Parietal lobe (tissue), 2 donors: ENCODE measurements at places on chromosomes 6 and 20. TPM values are rescaled to one million over a fixed set of nuclear protein-coding genes. Genes with fewer than 3 reads are reported as not detected.

Gene DDX43
- 0.31 TPM for total RNA-seq

Gene CCN5
- not detected for total RNA-seq

Gene RAMACL
- total RNA-seq = 11.9 TPM

Gene SIRPB1
- total RNA-seq = 1.3 TPM

Gene LY6G6D
- total RNA-seq = not detected

Gene HSF2
- total RNA-seq = 80.1 TPM

Gene LY6G6C
- total RNA-seq = not detected

Gene FOXQ1
- 1.9 TPM for total RNA-seq

Gene FKBP1C
- total RNA-seq = 0.94 TPM

Gene FRK
- total RNA-seq = 0.63 TPM

Gene COL21A1
- total RNA-seq = 1.3 TPM

Gene FAM162B
- total RNA-seq = 1.3 TPM

Gene XKR7
- 18.2 TPM for total RNA-seq

Gene C20orf141
- total RNA-seq = not detected
